Neuronal stem cell (in vitro differentiated cells): ENCODE measurements at places on chromosomes 3 and 15.

DNA sequence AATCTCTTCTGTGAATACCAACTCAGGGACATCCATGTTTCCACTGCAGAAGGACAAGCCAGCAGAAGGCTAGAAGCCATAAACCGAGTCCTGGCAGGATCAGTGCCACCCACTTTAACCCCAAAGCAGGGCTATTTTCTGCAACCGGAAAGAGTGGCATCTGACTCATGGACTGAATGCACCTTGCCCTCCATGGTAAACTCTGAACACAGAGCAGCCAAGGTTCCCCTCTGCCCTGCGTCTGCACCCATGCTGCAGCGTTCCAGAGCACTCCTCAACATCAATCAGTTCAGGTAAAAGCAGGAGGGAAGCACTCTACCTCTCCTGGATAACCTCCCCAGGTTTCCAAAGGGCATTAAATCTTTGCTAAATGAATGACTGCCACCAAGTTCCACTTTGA, 801 bp upstream of the NGRN start:
- DNase-seq, result no peak

DNA sequence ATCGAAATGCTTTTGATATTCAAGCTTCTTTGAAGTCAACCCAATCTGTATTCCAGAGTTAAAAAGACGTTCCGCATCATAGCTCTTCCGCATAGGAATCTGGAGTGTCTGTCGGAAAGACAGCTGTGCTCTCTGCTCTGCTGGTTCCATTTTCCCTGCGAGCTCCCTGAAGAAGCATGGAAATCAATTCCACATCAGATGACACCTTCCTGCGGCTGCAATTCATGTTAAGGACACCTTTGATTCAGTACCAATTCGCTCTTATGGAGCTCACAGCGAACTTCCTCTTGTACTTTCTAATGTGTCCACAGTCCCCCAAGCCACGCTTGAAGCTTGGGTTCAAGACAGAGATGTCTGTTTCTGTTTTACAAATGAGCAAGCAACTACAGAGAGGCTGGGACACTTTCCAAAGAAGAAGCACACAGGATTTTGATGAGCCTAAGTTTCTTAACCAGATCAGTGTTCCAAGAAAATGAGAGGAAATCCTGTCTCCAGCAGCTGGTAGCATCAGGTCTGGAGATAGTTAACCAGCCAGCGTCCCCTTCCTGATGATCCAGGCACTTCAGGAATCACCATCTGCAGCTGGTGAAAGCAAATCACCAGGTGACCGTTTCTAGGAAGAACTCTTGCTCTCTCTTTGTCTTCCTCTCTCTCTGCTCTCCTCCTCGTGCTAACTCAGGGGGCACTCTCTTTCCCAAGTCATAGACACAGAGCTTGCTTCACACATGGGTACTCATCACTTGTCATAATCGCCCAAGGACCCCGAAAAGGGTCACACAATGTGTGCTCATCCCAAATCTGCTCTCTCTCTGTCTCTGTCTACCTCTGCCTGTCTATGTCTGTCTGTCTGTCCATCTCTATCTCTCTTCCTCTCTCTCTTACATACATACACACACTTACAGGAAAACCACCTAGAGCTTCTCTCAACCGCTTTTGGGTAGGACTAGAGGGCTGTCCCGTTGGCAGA, 281.8 kb downstream of the FAM43A start:
- no peak for DNase-seq

DNA sequence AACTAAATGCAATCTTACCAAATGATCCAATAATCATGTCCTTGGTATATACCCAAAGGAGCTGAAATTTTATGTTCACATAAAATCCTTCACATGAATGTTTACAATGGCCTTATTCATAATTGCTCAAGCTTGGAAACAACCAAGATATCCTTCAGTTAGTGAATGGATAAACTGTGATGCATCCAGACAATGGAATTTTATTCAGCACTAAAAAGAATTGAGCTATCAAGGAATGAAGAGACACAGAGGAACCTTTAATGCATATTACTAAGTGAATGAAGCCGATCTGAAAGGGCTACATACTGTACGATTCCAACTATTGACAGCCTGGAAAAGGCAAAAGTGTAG, 168.4 kb downstream of the PDE8A start:
- no peak for DNase-seq

DNA sequence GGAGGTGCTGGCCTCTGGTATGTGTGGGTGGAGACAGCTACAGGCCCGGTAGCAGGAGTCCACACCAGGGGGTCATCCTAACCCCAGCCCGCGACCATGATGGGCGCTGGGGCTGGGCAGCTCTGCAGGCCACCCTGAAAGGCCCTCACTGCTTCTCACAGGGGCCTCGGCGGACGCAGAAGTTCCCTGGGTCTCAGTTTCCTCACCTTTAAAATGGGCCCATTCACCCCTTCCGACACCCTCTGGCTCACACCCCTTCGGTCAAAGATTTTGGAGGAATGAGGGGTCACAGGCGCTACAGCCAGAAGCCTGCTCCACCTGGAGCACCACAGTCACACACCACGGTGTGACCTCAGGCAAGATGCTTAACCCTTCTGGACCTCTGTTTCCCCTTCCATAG, 8.0 kb downstream of the PLXND1 start:
- no peak for DNase-seq

GRCh38 chr3:51710631-51711351, 3.9 kb downstream of the GRM2 start:
- DNase-seq, result no peak

DNA sequence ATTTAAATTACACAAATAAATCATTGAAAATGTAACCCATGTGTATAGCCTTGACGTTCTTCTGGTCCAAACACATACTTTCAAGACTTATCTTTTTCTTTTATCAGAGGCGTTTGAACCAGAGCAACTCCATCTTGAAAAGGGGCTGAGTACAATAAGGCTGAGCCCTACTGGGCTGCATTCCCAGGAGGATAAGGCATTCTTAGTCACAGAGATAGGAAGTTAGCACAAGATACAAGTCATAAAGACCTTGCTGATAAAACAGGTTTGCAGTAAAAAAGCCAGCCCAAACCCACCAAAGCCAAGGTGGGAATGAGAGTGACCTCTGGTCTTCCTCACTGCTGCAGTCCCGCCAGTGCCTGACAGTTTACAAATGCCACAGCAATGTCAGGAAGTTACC, 101.0 kb upstream of the IGSF10 start:
- DNase-seq, result no peak

DNA sequence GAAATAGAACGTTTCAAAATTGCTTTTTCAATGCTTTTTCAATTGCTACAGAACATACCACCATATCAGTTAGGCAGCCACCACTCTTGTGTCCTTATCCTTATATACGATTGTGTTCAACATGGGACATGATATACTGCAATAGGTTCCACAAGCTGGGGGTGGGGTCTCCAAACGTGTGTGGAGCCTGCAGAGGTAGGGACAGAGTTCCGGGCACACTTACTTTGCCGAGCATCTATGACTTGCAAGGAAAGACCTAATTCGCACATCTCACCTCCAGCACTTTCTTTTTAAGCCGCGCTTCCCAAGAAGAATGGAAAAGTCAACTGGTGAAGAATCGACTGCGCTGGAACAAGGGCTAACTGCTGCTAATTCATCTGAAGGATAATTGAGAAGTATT, 39.6 kb upstream of the SFMBT1 start:
- no peak for DNase-seq

GRCh38 chr3:60461267-60461666, 790.0 kb downstream of the FHIT start:
- no peak for DNase-seq

- no peak for DNase-seq
Observed at GRCh38 chr3:100440895-100441294, 39.6 kb downstream of the LNP1 start.

DNA sequence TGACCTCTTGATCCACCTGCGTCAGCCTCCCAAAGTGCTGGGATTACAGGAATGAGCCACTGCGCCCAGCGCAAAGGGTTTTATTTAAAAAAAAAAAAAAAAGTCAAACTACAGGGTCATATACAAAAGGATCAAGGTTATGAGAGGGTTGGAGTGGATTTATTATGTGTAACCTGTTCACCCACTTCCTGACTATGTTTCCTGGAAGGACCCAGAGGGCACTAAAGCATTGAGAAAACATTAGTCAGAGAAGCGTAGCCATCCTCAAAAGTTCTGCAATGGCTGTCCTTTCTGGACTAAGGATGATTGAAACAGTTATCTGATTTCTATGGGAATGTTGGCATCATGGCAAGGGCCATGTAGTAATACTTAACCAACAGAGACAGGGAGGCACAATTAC, 7.3 kb upstream of the SCAPER start:
- no peak for DNase-seq

DNA sequence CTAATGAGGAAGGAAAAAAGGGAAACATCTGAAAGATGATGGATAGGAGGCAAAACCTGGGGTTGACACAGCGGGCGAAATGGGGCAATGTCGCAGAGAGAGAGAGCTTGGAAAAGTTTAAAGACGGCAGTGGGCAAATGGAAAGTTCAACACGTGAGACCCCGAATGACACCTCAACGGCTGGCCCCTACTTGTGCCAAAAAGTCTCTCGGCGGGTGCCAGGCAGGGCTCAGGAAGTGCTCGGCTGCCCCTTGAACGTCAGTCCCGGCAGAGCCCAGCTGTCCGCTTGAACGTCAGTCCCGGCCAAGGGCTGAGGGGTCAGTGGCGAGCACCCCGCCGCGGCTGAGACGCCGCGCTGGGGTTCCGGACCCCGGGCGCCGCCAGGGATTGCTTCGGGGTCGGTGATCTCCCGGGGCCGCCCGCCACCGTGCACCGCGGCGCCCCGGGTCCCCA, 658 bp downstream of the EOGT start:
- DNase-seq, result peak; percentile 17

- DNase-seq, result no peak
Observed at GRCh38 chr15:48696627-48697312, 51.3 kb upstream of the FBN1 start.

- no peak for DNase-seq
Observed at GRCh38 chr3:47762233-47762632, 19.5 kb downstream of the SMARCC1 start.

GRCh38 chr3:8760091-8760490, 9.3 kb downstream of the OXTR start:
- no peak for DNase-seq

GRCh38 chr3:107797586-107797985, 274.8 kb downstream of the BBX start:
- no peak for DNase-seq
